ENCODE measurements at places on chromosomes 2 and 18.

GRCh38 chr2:37167636-37168180 lies 10.9 kb upstream of the EIF2AK2 start:
- no peak for DNase-seq

- DNase-seq = no peak
These were observed 44.0 kb downstream of the METTL8 start for GRCh38 chr2:171389780-171390179.

DNA sequence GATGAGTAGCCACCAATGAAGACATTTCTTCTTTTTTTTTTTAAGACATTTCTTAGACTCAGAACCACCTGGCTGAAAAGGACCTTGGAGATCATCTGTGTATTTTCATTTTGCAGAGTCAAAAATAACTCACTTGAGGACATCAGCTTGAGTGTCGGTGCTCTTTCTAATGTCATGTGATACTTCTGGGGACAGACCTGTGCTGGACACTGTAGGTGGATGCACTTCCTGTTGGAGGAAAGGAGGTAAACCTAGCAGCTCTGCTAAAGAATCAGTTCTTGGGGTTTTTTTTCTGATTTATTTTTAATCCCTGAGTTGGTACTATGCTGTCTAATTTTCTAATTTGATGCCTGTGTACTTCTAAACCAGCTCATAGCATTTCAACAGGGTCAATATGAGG lies 283.9 kb upstream of the CRIM1 start:
- no peak for DNase-seq

GRCh38 chr18:27277554-27277953 lies 92.4 kb upstream of the CHST9 start:
- no peak for DNase-seq

DNA sequence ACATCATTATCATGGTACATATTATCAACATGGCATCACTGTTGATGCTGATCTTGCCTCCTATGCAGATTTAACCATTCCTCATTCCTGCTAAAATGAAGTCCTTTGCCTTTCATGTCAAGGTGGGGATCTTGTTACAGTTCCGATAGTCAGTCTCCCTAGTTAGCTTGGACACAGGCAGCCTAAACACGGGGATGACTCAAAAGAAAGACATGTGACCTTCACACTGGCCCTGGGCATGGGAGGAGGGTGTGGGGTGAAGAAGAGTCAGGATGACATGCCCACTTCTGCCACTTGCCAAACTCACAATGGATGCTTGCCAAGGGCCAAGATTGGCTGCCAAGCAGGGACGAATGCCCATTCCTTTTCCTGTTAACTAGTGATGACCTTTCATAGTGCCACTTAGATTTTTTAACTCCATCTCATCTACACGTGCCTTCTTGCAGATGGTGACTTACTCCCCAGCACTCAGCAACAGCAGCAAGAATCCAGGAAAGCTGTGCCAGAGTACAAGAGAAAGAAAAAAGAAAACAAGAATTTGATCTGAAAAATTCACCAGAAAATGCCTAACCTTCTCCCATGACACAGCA lies 13.9 kb upstream of the SLC1A4 start:
- no peak for DNase-seq

GRCh38 chr18:11500153-11501122 lies 109.0 kb upstream of the SLC35G4 start:
- no peak for DNase-seq

GRCh38 chr2:20198001-20198400 lies 26.9 kb downstream of the SDC1 start:
- no peak for DNase-seq

DNA sequence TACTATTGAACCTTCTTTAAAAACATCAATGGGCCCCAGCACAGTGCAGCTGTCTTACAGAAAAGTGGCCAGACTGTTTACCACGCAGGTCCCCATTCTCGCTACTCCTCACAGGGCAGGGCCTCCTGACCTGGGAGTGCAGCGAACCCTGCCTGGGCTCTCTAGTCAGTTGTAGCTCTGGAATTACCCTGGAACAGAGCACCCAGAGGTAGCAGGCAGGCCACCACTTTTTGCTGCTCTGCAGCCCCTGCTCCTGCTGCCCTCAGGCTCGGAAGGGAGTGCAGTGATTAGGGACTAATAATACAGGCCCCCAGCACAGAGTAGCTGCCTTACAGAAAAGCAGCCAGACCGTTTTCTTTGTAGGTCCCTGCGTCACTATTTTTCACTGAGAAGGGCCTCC lies 1563.0 kb downstream of the SUCLG1 start:
- no peak for DNase-seq
